ENCODE measurements at places on chromosomes 2 and 18. TPM values are rescaled to one million over a fixed set of nuclear protein-coding genes. Genes with fewer than 3 reads are reported as not detected.

The AFG3L2 gene
- 48.1 TPM for total RNA-seq

The CIB4 gene
- not detected for total RNA-seq

The VSNL1 gene
- total RNA-seq, result 5.3 TPM

The ACMSD gene
- total RNA-seq, result not detected

The REG1B gene
- not detected for total RNA-seq

The NETO1 gene
- 34.2 TPM for total RNA-seq

The TNFAIP6 gene
- total RNA-seq, result not detected

The MPHOSPH10 gene
- 23.1 TPM for total RNA-seq
